Thyroid gland (tissue), 4 donors: ENCODE measurements at places on chromosomes 16 and 17. TPM values are rescaled to one million over a fixed set of nuclear protein-coding genes. Genes with fewer than 3 reads are reported as not detected.

DNA sequence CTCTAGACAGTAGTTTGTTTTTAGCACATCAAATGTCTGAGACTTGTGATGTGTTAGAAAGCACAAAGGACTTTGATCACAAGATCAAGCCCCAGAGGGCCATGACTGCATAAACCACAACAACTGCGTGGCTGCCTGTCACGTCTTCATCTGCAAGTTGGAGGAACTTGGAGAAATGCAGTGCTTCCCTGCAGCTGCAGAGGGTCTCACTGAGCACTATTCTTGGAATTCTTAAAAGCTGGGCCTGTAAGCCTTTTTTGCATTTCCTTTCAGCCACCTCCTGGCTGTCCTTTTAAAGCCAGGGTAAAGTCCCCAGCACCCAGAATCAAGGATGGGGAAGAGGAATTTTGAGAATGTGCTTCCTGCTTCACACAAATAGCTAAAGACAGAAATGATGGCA, 431.3 kb downstream of the MAF start:
- H3K27me3 ChIP-seq, result no peaks in the 10 kb centered on the region
- no peak for DNase-seq
- no peaks in the 10 kb centered on the region for H3K4me1 ChIP-seq
- H3K27ac ChIP-seq, result no peak overlapping the region
- no peaks in the 10 kb centered on the region for H3K36me3 ChIP-seq
- H3K4me3 ChIP-seq, result no peak overlapping the region

- no peak overlapping the region for H3K4me3 ChIP-seq
- no peaks in the 10 kb centered on the region for H3K4me1 ChIP-seq
- H3K27me3 ChIP-seq, result no peaks in the 10 kb centered on the region
- no peak overlapping the region for H3K27ac ChIP-seq
- DNase-seq, result no peak
- H3K36me3 ChIP-seq, result peaks cover 7% of the 10 kb centered on the region
These were observed 120.7 kb upstream of the PLCG2 start for GRCh38 chr16:81658373-81658772.

GRCh38 chr17:31820691-31821435, 38.2 kb downstream of the COPRS start:
- H3K27ac ChIP-seq, result no peak overlapping the region
- no peak overlapping the region for H3K4me3 ChIP-seq
- no peaks in the 10 kb centered on the region for H3K36me3 ChIP-seq
- DNase-seq, result no peak
- no peaks in the 10 kb centered on the region for H3K4me1 ChIP-seq

DNA sequence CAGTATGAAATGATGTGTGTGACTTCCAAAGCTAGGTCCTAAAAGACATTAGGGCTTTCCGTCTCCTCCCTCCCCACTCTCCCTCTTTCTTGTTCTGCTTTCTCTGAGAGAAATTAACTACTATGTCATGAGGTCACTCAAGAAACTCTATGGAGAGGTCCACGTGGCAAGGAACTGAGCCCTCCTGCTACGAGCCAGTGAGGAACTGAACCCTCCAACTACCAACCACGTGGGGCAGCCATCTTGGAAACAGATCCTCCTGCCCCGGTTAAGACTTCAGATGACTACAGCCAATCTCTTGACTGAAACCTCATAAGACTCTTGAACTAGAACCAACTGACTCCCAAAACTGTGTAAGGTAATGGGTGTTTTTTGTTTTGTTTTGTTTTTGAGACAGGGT, 4.2 kb upstream of the ALOX15 start:
- H3K36me3 ChIP-seq, result no peaks in the 10 kb centered on the region
- DNase-seq, result no peak
- no peak overlapping the region for H3K4me3 ChIP-seq
- no peaks in the 10 kb centered on the region for H3K27me3 ChIP-seq

RNF222 gene
- not detected for total RNA-seq

CACNB1 gene
- 7.3 TPM for total RNA-seq
